ENCODE measurements at places on chromosomes 5 and 9.

DNA sequence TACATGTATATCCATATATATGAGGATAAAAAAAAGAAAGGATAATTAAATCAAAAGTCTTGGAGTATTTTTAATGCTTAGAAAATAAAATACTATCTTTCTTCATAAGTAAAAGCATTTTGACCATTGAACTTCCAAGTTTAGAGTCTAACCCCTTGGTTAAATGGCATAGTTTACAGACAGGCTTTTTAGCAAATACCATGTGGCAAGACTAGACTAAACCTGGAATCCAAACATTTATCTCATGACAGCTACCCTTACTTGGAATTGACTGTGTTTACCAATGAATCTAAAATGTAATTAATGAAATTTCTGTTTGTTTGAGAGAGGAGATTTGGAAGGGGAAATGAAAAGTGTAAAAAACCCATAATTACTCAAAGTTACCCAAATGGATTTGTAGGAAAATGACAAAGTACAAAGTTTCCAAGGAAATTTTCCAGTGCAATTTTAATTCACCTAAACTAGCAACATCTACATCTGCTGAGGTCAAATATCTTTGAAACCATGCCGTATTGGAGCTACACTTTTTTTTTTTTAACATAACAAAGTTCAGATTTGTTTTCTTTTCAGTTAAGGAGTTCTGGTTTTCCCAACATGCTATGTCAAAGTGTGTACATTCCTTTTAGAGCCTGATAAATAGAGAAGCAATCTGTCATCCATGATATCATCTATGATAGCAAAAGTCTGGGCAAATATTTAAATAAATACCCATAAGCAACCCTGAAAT is 272.1 kb upstream of the DAB2 start:
- DNase-seq = no peak

- DNase-seq = no peak
Observed at GRCh38 chr5:150781706-150782614, 3.4 kb downstream of the SMIM3 start.

DNA sequence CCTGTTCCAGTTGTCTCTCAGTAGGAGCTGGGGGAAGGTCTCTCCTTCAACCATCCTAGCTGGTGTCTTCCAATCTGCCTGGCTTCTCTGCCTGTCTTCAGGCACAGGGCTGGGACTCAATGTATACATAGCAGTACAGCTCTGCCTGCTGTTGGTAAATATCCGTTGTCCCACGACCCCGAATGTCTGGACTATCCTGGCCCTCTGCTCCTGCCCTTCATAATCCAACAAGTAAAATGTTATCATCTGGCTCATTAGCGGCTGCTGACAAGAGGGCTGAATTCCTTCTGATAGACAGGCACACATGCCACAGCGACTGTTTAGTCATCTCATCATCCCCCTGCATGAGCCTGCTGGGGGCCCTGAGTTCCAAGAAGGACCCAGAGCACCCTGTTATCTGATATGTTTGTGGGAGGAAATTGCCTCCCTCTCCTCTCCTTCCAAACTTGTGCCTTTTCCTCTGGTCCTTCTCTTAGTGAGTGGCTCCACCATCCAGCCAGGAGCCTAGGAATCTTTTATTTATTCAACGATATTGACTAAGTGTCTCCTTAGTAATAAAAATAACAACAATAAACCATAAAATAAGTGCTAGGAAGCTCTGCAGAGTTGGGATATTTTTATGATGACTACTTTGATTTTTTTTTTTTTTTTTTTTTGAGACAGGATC is 29.5 kb upstream of the TGFBR1 start:
- no peak for DNase-seq

DNA sequence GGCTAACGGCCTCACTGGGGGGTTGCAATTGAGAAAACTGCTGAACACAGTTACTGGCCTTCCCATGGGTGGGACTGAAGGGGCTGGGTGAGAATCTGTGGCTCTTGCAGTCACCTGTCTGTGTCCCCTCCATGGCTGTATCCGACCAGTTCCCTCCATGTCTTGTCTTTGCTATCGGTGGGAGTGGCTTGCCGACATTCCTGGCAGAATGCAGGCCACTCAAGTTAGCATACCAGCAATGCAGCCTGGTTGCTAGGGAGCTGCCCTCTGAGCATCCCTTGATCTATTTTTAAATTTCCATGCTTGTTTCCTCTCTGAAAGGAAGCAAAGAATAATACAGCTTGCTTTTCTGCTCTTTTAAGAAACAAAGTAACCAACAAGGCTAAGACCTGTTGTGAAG is 1509.7 kb upstream of the WWC1 start:
- no peak for DNase-seq

DNA sequence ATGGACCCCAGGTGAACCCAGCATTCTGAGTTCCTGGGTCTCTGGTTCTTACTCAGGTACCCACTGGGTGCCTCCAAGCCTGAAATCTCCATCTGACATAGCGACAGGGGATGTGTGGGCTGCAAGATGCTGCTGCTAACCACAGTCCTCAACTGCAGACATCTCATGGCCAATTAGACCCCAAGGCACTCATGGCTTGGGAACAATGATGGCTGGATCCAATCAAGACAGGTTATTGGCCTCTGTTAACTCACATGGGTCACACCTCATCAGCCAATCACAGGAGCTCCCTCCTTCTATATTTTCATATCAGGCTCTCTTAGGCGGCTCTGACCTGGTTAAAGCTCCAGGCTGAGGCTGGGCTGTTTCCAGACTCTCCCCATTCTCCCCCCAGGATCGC is 57.0 kb downstream of the CXXC5 start:
- no peak for DNase-seq

- no peak for DNase-seq
Observed at GRCh38 chr5:1299961-1300360, 5.1 kb upstream of the TERT start.

DNA sequence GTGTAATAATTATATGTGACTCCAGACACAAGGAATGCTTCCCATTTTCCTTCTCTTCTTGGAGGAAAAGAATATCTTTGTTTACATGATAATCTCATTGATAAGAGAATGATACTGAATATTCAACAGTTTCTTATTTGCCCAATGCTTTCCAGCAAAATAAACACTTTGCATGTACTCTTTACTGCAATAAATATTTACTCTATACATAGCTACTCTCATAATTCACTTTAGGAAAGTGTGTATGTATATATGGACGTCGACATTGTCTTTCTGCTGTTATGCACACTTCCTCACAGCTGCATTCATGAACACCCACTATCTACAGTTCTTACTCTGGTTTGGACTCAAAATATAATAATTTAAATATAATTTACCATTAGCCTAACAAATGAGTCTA is 617.4 kb upstream of the CDH10 start:
- no peak for DNase-seq

DNA sequence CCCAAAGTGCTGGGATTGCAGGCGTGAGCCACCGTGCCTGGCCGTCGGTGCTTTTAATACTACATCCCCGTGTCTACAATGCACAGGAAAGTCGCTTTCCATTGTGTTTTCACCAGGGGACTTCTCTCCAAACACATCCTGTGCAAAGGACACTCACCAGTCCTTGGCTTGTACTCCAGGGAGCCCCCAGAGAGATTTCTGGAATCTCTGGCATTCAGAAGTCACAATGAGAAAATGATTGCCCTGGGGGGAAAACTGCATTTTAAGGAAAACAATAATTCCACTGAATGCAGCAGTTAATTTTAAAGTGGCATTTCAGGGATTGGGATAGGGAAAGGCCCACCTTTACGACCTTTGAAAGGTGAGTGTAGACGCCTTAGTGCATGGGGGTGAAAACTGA is 112.0 kb downstream of the ADAMTS16 start:
- no peak for DNase-seq

DNA sequence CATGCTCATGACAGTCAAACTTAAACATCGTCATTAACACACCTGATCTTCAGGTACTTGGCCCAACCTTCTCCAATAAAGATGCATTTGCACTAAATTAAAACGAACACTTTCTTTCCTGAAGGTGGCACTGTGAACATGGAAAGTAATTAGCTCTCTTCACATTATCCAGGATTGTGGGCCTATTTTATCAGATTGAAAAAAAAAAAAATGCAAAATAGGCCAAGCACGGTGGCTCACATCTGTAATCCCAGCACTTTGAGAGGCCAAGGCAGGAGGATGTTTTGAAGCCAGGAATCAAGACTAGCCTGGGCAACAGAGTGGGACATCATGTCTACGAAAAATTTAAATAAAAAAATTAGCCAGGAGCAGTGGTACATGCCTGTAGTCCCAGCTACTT is 14.4 kb upstream of the CDC20B start:
- no peak for DNase-seq

DNA sequence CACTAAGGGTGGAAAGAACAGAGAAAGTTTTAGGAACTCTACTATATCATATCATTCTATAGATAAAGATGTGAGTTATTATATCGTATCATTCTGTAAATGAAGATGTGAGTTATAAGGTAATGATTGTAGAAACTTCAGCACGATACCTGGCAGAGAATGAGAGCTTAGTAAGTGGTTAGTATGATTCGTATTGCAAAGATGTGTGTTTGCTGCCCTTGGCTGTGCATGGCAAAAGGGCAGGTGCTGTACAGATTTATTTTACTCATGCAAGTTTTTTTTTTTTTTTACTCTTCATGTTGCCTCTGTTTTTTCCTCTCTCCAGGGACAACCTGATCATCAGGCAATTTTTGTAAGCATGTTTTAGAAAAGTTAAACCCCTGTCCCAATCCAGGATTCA is 83.3 kb downstream of the EGFLAM start:
- no peak for DNase-seq

DNA sequence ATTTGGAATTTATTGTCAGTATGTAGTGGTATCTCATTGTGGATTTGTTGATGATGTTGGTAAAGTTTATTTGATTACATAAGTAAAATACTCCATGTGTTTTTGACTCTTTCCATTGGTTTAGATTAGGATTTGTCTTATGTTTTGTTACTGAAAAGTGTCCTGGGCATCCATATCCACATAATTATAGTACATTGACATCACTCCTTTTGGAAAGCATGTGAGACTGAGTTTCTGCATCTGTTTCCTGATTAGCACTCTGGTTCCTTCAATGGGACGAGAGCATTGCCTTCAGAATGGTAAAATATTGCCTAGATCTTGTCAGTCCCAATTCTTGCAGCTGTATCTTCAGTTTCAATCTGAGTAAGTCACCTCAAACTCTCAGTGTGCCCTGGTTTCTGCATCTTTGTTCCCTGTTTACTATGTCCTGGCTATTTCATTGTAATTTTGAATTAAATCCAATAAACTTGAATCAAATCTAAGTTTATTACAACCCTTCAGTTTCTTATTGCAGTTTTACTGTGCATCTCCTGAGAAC is 128.1 kb downstream of the FBXO38 start:
- DNase-seq = no peak

DNA sequence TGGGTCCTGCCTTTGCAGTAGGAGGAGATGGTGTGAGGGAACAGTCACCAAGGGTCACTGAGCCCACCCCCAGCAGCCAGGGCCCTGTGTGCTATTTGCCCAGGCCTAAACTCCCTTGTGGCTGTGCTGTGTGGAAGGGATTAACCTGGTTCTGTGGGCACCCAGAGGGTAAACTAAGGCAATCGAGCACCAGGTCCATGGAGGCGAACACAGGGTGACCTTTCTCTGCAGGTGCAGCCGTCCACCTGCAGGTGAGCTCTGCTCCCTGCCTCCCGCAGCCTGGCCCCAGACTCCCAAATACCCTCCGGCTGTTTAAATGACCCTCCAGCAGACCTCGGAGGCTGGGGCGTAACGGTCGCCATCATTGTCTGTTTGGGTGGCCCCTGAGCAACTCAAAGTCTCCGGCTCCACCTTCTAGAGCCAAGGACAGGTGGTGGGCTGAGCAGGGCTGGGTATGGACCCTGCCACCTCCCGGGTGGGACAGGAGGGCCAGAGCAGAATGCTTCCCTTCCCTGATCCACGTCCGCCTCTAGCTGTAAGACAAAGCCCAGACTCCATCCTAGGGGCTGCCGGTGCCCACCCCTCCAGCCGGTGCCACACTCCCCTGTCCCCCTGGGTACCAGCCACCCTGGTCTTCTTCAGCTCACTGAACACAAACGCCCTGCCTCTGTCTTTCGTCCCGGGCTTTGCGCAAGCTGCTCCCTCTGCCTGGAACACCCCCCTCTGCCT is 34.1 kb upstream of the FIBCD1 start:
- no peak for DNase-seq

DNA sequence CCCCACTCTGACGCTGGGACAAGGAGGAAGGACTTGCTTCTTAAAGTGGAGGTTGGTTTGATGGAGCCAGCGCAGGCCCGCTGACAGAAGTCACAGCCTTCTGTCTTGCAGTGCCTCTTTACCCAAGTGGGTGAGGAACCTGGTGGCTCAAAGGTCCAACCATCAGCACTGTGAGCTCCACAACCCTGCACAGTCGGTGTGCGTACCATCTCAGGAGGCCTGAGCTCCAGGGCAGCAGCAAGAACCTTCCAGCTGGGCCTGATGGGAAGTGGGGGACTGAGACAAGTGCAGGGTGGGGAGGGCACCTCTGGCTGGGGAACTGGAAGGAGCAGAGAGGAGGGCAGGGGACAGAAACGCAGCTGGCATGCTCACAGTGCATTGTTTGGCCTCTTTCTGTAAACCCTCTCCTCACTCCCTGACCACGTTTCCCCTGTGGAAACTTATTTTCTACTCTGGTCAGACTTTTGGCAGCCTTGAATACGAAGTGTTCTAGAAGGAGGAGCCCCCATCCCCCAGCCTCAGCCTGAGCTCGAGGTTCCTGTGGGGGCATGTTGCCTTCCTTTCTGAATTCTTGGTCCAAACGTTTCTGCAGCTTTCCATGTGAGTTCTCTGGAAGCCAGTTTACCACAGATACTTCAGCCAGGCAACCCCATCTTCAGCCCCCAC is 178.5 kb upstream of the PITX1 start:
- DNase-seq = no peak

- no peak for DNase-seq
Observed at GRCh38 chr5:38846379-38847011, 683 bp downstream of the OSMR start.

- no peak for DNase-seq
Observed at GRCh38 chr5:13673511-13673910, 271.0 kb downstream of the DNAH5 start.

DNA sequence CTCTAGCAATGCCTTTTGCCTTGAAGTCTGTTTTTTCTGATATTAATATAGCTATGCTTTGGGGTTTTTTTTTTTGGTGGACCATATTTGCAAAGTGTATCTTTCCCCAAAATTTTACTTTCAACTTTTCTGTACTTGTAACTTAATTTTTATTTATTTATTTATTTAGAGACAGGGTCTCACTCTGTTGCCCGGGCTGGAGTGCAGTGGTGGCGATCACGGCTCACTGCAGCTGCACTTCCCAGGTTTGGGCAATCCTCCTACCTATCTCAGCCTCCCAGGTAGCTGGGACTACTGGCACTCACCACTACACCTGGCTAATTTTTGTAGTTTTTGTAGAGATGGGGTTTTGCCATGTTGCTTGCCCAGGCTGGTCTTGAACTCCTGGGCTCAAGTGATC is 20.8 kb downstream of the PRRT1B start:
- DNase-seq = no peak

DNA sequence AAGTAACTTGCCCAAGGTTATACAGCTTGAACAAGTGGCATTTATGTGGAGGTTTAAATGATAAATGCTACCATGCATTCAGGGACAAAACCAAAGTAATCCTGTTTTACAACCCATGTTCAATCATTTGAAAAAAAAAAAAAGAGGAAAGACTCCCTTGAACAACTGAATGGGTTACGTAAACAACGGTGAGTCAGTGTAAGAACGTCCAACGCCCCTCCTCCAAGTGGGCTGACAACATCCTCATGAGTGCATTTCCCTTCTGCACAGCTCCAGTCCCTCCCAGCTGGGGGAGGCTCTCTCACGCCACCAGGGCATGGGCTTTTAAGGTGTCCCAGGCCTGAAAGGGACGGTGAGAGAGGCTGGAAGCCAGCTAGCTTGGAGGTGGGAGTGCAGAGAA is 90.0 kb downstream of the PRRT1B start:
- DNase-seq = no peak

Measured in NCI-H187 treated with DMSO at 0.1 percent for 48 hours (cell line).